Activated CD4-positive, CD25-positive, alpha-beta regulatory T cell treated with anti-CD3 and anti-CD28 coated beads, Interleukin-2, amount 50 U/mL, for 24 hours (primary cell): ENCODE measurements at places on chromosomes 7 and 10.

- ATAC-seq: no peak
Measured at GRCh38 chr7:131072505-131073091, 255.1 kb upstream of the MKLN1 start.

DNA sequence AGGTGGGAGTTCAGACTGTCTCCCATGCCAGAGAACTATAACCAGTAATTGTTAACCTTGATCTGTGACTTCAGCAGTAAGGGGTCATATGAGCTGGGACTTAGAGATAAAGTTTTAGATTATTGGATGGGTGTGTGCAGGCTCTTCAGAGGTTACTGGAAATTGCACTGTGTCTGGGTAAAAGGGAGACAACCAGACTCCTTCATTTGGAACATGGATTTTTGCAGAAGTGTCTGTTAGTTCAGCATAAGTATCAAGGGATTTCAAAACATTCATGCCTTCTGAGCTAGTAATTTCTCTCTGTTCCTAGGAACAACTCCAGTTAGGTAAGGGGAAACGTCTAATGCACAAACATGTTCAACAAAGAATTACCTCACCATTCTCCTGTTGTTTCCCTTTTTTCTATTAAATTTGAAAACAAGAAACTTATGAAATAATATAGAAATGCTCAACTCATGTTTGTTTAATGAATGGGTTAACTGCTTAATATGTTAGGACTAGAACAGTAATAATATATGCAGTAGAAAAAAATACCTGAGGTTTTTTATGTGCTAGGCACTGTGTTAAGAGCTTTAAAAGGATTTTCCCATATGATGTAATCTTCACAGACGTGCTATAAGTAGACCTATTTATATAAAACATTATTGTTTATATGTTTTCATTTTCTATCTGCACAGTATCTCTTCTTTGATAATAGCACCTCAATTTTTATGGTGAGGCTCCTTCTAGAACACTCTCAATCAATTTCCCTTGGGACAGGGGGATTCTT is 233.0 kb downstream of the CACNA2D1 start:
- ATAC-seq: no peak

DNA sequence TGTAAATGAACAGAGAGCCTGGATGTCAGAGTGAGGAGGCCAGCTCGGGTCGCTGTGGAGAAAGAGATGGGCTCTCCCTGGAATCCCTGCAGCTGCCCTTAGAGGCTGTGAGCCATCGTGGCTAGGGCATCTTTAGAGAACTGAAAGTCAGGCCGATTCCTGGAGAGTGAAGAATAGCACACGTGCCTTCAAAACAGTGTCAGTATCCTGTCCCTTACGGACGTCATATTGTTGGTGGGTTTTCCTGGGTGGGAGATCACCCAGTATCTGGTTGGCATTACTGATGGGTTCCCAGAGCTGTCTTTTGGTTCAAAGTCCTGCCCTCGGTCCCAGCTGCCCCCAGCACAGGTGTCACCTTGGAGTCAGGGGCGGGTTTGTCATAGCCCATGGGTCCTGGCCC is 25.3 kb downstream of the IKZF1 start:
- no peak for ATAC-seq

GRCh38 chr10:9850415-9850814 is 1167.3 kb upstream of the CELF2 start:
- ATAC-seq: no peak

DNA sequence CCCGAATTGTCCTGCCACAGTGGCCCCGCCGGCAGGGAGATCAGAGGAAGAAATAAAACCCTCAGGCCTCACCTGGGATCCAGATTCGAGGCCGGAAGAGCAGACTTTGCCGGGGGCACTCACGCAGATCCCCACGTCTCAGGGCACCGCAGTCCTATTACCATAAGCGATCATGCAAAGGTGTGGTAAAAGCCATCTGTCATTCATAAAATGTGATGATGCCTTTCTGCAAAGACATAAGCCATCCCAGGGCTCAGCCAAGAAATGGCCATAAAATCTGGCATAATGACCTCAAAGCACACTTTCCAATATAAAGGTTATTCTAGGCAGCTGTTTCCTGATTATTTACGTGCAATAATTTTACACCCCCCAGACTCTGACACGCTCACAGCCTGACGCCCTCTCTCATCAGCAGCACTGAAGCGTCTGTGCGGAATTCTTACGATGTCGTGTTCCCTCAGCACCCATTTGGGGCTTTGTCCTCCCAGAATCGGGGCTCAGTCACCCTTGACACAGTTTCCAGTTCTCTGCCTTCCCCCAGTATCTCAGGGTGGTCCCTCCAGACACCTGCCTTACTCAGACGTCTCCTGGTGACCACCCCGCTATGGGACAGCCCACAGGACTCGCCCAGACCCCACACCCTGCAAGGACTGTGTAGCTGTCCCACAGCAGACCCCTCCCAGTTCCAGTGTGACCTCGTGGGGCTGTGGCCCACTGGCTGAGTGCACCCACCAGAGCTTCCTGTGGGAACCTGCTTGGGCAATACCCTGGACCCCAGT is 74.3 kb upstream of the FAM20C start:
- no peak for ATAC-seq
